Amniotic epithelial cell (primary cell): ENCODE measurements at places on chromosomes 1 and 21.

DNA sequence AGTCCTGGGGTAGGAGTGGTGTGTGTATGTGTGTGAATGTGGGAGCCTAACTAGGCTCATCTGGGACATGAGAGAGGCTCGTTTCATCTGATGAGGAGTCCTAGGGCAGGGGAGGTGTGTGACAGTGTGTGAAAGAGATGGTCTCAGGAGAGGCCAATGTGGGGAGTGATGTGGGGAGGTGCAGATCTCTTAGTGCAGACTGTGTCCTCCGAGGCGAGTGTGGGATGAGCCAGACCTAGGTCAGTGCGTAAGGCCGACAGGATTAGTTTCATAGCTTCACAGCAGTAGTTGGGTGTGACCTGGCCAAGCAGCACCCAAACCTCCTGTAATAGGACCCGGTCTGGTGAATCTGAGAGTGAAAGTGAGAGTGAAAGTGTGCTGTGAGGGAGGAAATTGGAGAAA, 94.7 kb downstream of the LIPI start:
- DNase-seq, result no peak

DNA sequence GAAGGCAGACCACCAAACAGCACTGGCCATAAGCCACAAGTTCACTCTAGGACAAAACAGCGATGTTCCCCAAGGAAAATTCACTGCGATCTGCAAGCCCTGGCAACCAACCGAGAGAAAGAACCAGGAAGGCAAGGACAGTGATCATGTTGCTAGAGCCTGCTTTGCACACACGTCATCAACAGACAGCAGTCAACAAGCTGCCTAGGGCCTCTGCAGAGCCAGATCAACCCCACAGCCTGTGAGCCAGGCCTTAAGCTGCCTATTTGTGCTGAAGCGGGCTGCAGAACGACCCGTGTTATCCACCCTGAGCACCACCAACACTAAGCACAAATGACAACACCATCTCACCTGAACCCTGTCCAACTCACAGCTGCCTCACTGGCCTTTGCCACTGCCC, 6.2 kb upstream of the YRDC start:
- DNase-seq, result no peak

DNA sequence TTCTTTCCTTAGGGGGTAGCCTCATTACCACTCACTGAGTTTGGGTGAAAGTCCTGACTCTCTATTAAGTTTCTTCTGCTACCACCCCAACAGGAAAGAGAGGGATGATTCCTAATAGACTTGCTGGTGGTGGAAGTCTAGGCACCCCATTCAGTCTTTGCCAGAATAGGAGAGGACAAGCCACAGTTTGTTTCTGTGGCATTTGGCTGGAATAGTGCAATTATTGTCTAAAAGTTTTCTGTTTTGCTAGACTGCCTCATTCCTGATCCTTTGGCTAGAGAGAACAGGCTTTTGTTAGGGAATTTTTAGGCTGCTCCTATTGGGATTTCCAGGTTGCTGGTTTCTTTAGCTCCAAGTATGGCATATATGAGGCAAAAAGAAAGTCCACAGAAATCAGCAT, 9.9 kb upstream of the HJV start:
- DNase-seq, result no peak

GRCh38 chr1:51504806-51505525, 14.1 kb downstream of the EPS15 start:
- peak; percentile 6 for DNase-seq

DNA sequence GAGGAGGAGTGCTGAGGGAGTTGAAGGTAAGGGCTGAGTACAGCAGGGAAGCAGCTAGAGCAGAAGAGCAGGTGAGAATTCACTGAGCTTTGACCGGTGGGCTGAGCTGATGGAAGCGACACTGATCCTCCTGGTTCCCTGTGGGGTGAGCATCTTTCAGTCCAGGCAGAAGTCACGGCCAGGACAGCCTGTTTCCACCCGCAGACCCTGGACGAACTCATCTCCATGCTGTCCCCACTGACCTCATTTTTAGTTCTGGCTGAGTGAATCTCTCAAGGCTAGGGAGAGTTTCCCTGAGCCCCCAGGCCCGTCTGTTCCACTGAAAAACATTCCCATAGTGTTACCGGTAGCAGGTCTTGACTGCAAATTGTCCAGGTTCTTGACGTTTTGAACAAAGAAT, 31.5 kb downstream of the FAM163A start:
- no peak for DNase-seq

GRCh38 chr1:7199077-7199779, 414.0 kb downstream of the CAMTA1 start:
- no peak for DNase-seq

DNA sequence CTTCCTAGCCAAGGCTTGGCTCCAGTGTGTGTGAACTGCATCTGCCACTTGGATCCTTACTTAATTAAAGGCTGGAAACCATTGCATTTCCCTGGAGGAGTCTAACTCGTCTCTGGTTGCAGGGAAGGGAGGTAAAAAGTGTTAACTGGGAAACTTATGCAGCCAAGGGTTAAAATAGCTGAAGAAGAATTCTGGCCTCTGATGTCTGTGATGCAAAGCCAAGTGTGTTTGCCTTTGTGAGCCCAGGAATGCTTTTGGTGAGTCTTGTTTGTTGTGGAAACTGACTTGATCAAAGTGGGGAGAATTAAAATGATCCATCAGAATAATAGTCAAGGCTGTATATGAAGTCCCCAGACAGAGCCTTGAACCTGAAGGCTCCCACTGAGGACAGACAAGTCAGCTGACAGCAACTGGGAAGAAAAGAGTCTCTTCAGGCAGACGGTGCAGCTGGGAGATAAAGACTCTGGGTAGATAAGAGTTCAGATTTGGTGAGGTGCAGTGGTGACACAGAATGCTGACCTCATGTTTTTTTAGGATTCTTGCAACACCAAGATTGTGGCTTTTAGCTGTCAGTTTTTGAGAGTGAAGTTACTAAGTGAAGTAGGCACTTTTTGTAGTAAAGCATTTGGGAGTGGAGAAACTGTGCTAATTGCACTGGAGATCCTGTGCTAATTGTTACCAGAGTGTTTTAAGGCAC, 59.5 kb upstream of the WLS start:
- DNase-seq, result peak; percentile 81
